Stimulated activated CD8-positive, alpha-beta memory T cell treated with anti-CD3 and anti-CD28 coated beads, Interleukin-4, amount 100 ng/mL, for 48 hours (primary cell): ENCODE measurements at places on chromosomes 4 and X.
A peak's percentile ranks its signal among the peaks of the same experiment; 100 is the strongest.

- no peak for DNase-seq
Observed at GRCh38 chr4:94447754-94448411, 3.9 kb upstream of the PDLIM5 start.

- DNase-seq = no peak
Observed at GRCh38 chr4:185830263-185830994, 18.4 kb upstream of the SORBS2 start.

DNA sequence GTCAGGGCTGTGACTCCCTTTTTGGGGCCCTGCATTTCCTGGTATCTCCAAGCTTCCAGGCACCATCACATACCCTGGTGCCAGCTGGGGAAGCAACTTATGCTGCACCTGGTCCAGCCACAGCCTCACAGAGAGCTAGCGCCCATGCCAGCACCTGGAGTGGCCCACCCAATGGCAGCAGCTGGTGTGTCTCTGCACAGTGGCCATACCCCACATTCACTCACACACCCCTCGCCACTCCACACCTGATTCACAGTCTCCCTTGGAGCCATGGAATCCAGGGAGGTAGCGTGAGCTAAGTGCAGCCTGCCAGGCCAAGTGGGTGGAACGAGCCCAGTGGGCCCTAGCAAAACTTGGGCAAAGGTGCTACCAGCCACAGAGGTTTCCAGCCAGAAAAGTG is 56.8 kb downstream of the COX18 start:
- no peak for DNase-seq

GRCh38 chr4:21991050-21991449 is 42.5 kb upstream of the KCNIP4 start:
- no peak for DNase-seq

- DNase-seq = no peak
Observed at GRCh38 chr4:168519576-168519975, 22.7 kb downstream of the PALLD start.

DNA sequence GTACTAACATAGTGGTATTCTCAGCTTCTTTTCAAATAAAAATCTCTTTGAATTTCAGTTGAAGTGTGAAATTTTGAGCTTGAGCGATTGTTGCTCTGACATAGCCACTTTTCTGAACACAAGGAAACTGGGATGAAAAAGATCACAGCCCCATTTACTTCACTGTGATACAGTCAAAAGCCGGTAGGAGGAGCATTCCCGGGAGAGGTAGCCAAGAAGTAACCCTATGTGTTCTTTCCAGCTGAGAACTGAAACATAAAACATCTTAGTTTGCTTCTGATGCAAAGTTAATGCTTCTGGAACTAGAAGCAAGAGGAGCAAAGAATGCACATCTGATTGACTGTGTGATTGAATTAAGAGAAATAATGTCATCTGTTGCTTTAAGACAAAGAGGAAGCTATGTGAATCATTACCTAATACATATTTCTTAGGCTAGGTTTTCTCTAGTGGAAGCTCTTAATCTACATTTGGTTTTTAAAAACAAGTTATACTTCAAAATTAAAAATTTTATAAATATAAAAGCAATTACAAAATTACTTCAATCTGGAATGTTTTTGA is 88.3 kb upstream of the UNC5C start:
- no peak for DNase-seq

DNA sequence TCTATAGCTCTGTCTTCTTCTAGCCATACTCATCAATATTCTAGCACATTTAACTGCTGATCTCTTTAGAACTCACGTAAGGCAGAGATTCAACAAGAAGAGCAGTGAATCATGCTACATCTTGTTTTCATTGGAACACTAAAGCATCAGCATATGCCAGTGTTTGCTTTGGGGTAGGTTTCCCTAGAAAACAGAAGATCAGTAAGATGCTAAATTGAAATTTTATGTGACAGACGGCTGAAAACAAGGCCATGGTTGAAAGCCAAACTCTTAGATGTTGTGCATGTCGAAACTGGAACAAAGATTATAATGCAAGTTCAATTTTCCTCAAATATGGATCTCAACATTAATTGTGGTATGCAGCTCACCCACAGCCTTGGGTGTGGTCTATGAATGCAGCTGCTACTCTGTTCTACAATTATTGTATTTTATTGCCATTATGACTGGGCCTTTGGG is 107.6 kb downstream of the PDLIM5 start:
- DNase-seq = no peak

DNA sequence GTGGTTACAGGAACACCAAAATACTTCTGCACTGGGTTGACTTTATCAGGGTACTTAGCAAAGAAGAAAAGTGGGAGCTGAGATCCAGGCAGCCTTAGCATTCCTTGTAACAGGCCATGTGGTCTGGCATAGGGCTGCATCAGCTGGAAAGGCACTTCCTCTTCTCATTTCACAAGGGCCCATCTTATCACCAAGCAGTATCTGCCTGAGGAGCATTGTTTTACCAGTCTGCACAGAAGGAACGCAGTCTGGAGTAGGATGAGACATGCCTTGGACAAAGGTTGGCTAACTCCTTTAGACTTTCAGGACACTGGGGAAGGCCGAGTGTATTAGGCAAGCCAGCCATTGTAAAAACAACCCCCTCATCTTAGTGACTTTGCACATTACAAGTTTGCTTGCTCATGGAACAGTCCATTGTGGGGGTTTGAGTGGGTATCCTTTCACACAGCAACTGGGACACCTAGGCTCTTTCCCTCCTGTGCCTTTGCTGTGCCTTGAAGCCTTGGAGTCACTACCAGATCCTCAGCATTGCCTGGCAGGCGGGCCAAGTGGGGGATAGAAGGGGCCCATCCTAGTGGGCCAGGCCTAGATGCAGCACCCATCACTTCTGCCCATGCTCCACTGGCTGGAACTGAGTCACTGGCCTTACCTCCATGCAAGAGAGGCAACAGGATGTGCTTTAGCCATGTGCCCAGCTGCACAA is 4.6 kb downstream of the SUV39H1 start:
- DNase-seq = no peak

DNA sequence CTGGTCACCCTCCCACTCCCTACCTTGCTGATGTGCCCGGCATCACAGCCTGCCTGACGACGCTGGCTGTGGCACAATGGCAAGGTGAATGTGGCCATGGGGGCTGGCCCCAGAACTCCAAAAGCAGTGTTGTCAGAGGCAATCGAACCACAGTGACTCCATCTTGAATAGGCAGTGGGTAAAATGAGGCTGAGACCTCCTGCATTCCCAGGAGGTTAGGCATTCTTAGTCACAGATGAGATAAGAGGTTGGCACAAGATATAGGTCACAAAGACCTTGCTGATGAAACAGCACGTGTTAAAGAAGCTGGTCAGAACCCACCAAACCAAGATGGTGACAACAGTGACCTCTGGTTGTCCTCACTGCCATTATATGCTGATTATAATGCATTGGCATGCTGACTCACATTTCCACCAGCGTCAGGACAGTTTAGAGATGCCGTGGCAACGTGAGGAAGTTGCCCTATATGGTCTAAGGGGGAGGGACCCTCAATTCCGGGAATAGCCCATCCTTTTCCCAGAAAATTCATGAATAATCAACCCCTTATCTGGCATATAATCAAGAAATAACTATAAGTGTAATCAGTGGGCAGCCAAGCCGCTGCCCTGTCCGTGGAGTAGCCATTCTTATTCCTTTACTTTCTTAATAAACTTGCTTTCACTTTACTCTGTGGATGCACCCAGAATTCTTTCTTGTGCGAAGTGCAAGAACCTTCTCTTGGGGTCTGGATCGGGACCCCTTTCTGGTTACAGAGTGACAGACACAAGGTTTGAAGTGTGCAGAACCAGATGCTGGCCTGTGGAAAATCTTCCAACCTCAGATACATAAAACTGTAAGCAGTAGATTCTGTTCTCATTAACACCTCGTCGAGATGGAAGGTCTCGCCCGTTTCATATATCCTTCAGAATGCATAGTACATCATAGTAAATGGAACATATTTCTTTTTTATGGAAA is 26.8 kb upstream of the CLDN24 start:
- DNase-seq = peak; percentile 64

DNA sequence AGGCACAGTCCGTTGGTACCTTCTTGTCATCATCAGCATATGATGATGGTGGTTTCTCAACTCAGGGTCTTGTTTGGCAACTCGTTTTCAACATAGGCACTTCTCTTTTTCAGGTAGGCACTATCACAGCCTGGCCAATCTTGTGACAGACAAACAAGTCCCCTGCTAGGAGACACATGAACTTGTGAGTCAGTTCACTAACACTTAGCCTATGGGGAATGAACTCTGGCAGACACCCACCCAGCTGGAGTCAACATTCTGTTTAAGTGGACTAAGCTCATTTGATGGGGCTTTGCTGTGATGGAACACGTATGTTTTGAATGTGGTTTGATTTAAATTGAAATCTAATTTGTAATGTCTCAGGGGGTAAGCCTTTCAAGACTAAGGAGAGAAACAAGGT is 100.7 kb upstream of the MAMLD1 start:
- DNase-seq = no peak

DNA sequence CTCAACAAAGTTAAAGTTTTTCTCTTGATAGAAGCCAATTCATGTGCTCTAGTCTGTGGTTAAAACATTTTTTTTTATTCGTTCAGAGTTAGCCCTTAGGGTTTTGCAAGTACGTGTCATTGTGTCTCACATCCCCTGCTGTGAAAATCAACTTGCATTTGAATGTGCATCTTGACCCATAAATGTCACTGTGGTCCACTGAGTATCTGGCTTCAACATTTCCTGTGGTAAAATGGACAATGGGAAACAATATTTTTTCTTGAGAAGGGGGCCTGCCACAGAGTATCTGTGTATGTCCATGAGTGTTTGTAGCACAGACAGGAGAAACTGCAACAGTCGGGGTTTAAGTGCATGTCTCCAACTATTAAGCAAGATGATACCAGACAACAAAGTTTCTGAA is 554.8 kb upstream of the TENM3 start:
- DNase-seq = no peak

DNA sequence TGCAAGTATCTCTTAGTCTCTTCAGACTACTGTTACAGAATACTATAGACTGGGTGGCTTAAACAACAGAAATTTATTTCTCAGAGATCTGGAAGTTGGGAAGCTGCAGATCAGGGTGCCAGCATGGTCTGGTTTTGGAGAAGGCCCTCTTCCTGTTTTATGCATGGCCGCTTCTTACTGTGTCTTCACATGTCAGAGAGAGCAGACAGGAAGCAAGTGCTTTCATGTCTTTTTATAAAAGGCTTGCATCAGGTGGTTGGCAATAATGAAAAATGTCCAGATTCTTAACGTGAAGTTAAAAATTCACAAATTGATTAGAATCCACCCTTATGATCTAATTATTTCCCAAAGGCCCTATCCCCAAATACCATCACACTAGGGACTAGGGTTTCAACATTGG is 284.9 kb downstream of the RPA4 start:
- DNase-seq = no peak

DNA sequence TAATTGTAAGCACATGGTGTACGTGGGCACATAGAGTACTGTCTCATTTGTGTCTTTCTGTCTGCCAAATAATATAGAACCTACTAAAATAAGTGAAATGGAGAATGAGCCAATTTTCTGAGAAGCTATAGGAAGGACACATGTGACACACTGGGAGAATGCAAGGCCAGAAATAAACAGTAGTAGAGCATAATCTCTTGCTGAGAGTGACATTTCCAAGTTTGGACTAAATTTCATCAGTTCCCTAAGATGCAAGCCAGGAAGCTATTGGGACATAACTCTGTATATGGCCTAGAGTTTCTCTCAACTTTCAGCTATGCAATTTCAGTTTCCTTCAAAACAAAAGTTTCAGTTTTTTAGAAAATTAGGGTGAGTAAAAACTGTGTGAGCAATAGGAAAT is 638.7 kb downstream of the PCDH18 start:
- DNase-seq = no peak

- DNase-seq = no peak
Observed at GRCh38 chr4:135838889-135839288, 1637.3 kb upstream of the PABPC4L start.

DNA sequence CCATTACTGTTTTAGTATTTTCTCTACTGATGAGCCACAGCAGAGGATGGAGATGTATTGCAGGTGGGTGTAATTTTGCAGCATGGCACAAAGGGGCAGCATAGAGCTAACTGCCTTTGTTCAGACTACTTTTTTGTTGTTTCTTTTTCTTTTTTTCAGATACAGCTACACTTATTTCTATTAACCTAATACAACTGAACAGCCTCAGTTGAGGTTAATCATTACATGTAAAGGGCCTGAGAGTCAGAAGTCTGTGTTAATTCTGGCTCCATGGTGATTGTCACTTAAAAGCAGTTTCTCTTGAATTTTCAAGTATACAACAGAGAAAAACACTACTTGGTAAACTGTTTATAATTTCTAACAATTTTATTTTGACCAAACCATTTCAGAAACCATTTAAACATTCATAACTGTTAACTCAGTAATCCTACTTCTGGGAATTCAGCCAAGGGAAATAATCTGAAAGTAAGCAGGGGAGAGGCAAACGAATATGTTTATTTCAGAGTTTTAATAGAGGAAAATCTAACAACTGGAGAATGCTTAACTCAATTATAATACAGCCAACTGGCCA is 13.9 kb upstream of the PPEF2 start:
- DNase-seq = no peak

DNA sequence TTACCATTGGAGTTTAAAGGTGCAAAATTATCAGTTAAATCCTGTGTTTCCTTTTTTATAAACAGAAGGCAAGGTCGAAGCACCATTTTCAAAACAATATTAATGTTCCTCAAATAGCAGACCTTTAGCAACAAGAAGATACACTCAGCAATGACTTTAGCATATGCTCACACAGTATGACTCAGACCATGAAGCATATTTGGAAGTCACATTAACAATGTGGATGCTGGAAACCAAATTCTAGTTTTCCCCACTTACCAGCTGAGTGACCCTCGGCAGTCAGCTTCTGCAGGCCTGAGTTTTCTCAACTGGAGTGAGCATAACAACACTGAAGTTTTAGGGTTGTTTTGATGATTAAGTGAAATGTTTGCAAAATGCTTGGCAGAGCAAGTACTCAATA is 130.5 kb downstream of the ANK2 start:
- DNase-seq = no peak

- no peak for DNase-seq
Observed at GRCh38 chr4:126937846-126938422, 694.8 kb upstream of the INTU start.

GRCh38 chr4:152278172-152278504 is 257.8 kb downstream of the FBXW7 start:
- DNase-seq = no peak
